ENCODE measurements at places on chromosomes 1 and 21.

- DNase-seq = no peak
Measured at GRCh38 chr21:43276811-43277210, 108.0 kb downstream of the CRYAA start.

DNA sequence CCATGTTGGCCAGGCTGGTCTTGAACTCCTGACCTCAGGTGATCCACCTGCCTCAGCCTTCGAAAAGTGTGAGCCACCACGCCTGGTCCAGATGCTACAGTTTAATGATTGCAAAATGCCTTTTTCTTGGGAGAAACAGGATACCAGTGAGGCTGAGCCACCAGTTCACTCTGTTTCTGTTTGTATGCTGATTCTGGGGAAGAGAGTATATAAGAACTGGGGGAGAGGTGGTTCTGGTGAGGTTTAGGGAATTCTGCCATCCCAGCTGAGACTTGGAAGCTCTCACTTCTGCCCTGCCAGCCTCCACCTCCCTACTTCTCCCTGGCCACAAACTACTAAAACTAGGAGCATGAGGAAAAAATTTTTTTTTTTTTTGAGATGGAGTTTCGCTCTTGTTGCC, 8.1 kb upstream of the PMF1 start:
- no peak for DNase-seq

DNA sequence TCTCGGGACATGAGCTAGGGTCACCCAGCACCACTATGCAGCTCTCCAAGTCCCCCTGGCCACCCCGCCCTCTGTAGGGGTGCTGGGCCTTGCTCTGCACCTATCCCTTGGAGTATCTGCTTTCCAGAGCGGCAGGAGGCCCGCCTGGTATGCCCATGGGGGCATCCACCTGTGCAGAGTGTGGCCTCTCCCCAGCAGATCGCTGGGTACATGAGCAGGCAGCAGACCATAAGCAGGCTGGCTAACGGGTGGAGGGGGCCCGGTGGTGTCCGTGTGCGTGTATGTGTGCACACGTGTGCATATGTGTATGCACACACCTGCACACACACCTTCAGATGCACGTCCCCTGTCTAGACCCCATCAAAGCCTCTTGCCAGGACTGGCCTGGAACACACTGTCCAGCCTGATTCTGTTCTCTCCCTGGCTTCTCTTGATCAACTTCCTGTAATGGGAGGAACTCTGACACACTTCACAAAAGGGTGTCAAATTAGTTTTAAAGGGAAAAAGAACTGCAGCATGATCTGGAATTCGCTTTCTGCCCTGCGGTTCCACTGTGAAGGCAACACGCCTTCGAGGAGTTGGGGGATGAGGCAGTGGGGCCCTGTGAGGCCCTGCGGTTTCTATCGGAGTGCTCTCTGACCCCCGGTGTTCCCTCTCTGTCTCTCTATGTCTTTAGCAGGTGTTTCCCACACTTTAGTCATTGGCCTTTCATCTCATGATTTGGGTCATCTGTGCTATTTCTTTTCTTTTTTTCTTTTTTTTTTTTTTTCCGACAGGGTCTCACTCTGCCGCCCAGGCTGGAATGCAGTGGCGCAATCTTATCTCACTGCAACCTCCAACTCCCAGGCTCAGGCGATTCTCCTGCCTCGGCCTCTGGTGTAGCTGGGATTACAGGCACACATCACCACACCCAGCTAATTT, 17.2 kb upstream of the NPHP4 start:
- DNase-seq = no peak

GRCh38 chr1:117985239-117985638, 55.7 kb downstream of the WDR3 start:
- DNase-seq = peak; percentile 15

GRCh38 chr1:163471779-163472650, 150.3 kb downstream of the NUF2 start:
- no peak for DNase-seq

DNA sequence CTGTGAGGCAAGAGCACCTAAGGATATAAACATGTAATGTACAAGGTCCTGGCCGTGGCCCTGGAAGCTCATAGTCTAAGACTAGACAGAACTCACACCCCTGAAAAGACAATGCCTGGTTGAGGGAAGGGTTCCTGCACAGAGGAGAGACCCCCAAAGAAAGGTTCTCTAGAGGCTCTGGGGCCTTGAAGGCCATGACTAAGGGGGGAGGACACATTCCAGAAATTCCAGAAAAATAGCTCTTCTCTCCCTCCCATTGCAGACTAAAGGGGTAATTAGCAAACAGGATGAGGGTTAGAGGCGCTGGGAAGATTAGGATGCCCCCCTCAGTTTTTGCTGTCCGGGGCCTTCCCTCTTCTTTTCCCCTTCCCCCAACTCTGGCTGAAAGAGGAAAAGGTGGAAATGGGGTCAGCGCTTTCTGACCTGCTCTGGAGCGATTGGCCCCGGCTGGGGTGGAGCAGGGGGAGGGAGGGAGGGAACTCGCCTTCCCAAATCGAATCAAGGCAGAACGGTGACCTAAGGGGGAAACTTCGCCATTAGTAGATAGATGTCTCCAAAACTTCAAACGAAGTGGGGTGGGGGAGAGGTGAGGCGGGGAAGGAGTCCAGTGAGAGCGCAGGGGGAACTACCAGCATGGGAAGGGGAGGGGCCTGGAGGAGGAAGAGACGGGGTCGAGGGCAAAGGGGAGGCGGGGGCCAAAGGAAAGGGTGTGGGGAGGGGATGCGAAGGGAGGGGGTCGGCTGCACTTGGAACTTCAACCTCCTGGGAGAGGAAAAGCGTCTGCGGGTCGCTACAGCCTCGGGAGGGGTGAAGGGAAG, 11.8 kb downstream of the PAX7 start:
- DNase-seq = no peak

GRCh38 chr1:30036666-30037065, 686.7 kb downstream of the MATN1 start:
- DNase-seq = no peak

- DNase-seq = peak; percentile 81
Measured at GRCh38 chr1:115679141-115679611, 37.4 kb downstream of the VANGL1 start.

GRCh38 chr1:60809204-60809980, 273.0 kb upstream of the NFIA start:
- DNase-seq = peak; percentile 1

GRCh38 chr1:8712413-8713231, 104.8 kb downstream of the RERE start:
- peak; percentile 71 for DNase-seq

- DNase-seq = no peak
Measured at GRCh38 chr1:110766336-110766647, 91.6 kb upstream of the KCNA3 start.

DNA sequence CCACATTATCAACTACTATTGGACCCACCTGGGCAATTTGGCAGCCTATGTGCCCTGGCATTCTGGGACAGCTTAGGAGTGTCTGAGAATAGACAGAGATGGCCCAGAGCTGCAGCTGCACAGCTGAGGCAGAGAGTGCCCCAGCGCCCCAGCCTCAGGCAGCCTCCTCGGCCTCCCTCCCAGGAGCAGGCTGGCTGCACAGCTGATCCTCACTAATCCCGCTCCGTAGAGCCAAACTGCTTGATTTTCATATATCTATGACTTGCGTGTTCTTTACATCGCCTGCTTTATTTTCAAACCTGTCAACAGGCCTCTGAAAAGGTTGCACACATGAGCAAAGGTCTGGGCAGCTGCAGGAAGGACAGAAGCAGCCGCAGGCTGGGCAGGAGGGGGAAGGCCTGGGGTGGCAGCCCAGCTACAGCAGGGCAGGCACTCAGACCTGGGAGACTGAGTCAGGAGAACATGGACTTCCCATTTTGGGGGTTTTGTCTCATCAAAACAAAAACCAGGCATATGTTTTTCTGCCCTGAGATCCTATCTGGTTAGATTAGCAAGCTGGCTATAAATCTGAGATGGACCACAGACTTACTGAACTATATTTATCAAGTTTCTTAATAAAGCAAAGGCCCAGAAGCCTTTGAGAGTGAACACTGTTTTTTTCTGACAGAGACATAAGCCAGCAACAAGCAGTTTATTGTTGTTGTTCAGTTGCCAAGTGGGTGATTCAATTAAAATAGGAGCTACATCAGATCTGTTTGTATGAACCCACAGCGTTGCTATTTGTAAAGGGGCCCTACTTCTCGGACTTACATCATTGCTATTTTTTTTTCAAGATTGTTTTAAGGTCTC, 301.8 kb upstream of the DUSP10 start:
- peak; percentile 51 for DNase-seq

DNA sequence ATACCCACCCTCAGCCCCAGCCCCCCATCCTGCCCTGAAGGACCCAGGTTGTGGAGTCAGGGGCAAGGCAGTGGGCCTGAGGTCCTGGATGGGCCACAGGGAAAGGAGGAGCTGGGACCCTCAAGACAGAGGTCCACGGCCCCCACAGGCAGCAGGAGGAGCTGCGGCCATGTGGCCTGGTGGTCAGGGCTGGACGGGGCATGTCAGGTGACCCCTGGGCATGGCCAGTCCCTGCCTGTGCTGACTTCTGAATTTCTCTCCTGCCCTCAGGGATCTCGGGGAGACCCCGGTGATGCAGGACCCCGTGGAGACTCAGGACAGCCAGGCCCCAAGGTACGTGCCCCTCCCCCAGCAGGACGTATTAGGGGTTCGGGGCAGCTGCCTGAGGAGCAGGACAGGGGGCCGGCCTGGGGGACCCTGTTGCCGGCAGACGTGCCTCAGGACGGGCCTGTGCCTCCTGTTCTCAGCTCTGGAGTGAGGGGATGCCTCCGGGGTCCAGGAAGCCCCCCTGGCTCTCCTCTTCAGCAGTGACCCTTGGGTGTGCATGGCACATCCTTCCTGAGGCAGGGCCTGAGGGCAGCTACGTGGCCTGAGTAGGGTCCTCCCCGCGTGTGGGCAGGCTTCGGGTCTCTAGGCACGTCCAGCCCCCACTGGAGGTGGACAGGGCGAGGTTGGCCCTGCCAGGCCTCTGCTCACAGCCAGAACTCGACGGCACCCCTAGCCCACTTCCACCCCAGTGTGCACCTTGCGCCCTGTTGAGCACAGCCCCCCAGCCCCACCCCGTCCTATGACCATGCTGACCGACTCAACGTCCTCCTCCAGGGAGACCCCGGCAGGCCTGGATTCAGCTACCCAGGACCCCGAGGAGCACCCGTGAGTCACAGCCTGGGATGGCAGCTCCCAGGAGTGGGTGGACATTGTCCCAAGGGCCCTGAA, 23.6 kb downstream of the COL6A2 start:
- DNase-seq = no peak

GRCh38 chr21:23162198-23162946, 2164.2 kb downstream of the NCAM2 start:
- DNase-seq = peak; percentile 20

GRCh38 chr21:9837946-9838737, 683.2 kb upstream of the TPTE start:
- no peak for DNase-seq

DNA sequence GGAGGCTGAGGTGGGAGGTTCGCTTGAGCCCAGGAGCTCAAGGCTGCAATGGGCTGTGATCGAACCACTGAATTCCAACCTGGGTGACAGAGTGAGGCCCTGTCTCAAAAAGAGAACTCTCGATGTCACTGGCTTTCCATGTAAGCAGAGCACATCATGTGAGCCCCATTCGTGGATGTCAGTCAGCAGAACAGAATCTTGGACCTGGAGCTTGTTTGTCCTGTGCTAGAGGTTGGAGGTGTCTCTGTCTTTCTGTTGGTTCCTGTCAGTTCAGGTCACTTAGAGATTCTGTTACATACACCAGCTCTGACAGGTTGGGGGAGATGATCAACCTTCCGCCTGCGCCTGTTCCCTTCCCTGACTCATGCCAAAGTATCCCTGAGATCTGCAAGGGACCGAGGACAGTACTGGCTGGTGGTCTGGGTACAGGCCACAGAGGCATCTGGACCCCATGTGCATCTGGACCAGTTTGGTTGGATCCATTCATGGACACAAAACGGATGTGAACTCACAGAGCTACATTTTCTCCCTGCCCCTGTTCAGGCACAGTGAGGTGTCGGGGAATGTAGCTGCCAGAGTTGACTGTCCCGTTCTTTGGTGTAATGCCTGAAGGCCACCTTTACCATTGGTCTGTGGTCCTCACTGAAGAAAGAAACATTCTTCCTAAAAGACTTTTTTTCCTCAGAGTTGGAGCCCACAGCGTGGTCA, 10.0 kb downstream of the ARF1 start:
- no peak for DNase-seq

Measured in epithelial cell of esophagus (primary cell).